ENCODE measurements at places on chromosomes 12 and 14.

DNA sequence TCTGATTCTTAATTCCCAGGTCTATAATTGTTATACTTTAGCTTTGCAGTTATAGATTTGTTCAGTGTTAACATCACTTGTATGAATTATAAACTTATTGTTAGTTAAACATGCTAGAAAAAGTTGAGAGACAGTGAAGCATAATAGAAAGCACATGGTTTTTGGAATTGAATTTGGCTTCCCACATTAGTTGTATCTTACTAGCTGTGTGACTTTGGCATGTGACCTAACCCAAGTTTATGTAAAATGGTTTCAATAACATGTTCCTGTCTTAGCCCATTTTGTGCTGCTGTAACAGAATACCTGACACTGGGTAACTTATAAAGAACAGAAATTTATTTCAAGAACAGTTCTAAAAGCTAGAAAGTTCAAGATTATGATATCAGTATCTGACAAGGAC, 146.3 kb downstream of the PDE3A start:
- no peaks in the 10 kb centered on the region for H3K4me1 ChIP-seq
- no peaks in the 10 kb centered on the region for H3K36me3 ChIP-seq
- no peak for DNase-seq
- H3K27me3 ChIP-seq: no peaks in the 10 kb centered on the region
- H3K4me3 ChIP-seq: no peak overlapping the region

DNA sequence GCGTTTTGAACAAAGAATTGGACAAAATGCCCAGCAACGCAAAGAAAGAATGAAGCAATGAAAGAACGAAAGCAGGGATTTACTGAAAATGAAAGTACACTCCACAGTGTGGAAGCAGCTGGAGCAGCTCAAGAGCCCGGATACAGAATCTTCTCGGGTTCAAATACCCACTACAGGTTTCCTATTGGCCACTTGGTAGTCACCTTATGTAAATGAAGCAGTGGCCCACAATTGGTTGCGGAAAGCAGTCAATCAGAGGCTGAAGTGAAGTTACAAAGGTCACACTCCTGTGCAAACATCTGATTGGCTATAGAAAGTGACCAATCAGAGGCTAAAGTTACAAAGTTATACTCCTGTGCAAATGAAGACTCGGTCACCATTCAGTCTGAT, 15.0 kb upstream of the PPP1R13B start:
- no peak overlapping the region for H3K4me3 ChIP-seq
- DNase-seq: no peak
- H3K27me3 ChIP-seq: no peaks in the 10 kb centered on the region
- H3K27ac ChIP-seq: no peak overlapping the region
- no peaks in the 10 kb centered on the region for H3K4me1 ChIP-seq
- H3K36me3 ChIP-seq: no peaks in the 10 kb centered on the region

- H3K4me1 ChIP-seq: no peaks in the 10 kb centered on the region
- no peak overlapping the region for H3K27ac ChIP-seq
- no peaks in the 10 kb centered on the region for H3K27me3 ChIP-seq
- no peaks in the 10 kb centered on the region for H3K36me3 ChIP-seq
These were observed 49.9 kb downstream of the LRP6 start for GRCh38 chr12:12217018-12217359.

GRCh38 chr12:111178181-111179081, 190.5 kb downstream of the PHETA1 start:
- no peak for DNase-seq
- no peaks in the 10 kb centered on the region for H3K4me1 ChIP-seq
- H3K36me3 ChIP-seq: no peaks in the 10 kb centered on the region

GRCh38 chr14:33297565-33297964, 358.9 kb downstream of the NPAS3 start:
- DNase-seq: no peak
- H3K4me3 ChIP-seq: no peak overlapping the region
- H3K27me3 ChIP-seq: no peaks in the 10 kb centered on the region
- H3K4me1 ChIP-seq: no peaks in the 10 kb centered on the region
- H3K27ac ChIP-seq: no peak overlapping the region
- no peaks in the 10 kb centered on the region for H3K36me3 ChIP-seq

DNA sequence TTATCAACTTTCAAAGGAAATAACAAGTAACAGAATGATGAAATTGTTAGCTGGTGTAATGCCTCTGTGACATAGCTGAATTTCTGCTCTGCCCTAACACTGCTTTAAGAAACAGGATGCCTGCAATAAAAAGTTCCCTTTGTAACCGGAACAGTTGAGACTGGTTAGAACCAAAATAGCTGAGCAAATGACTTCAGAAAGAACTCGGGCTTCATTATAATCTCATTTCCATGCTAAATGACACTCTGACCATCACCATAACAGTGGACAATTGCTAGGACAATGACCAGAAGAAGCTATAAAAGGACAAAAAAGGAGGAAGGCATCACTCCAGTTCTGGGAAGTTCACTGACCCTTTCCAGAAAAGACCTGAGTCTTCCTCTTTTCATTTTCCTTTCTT, 23.5 kb upstream of the PYGL start:
- no peak for DNase-seq
- H3K27me3 ChIP-seq: no peaks in the 10 kb centered on the region
- no peak overlapping the region for H3K27ac ChIP-seq

DNA sequence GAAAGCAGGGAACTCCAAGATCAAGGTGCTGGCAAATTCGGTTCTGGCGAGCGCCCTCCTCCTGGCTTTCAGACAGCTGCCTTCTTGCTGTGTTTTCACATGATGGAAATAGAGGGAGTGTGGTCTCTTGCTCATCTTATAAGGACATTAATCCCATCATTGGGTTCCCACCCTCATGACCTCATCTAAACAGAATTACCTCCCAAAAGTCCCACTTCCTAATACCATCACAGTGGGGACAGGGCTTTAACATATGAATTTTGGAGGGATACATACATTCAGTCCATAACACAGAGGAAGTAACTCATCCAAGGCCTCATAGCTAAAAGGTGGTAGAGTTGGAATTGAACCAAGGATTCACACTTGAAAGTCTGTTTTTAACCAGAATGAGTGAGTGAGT, 28.6 kb downstream of the DYRK2 start:
- no peak overlapping the region for H3K4me3 ChIP-seq
- DNase-seq: no peak
- no peak overlapping the region for H3K27ac ChIP-seq
- H3K4me1 ChIP-seq: peaks cover 23% of the 10 kb centered on the region
- peaks cover 9% of the 10 kb centered on the region for H3K36me3 ChIP-seq

DNA sequence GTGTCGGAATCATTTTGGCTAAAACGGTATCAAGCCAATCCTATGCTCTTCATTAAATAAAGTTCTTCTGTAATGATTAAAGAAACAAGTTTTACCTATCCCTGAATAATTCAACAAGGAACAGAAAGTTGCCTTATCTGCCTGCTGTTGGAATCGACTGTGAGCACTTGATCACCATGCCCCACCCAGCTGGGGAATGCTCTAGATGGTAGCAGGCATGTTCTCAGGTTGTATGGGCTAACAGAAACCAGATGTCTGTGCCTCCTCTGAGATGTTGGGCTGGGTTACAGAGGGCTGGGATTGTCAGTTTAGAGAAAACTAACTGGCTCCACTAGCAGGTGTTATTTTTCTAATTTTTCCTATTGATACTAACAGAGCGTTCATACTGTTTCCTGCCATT, 28.9 kb downstream of the RTRAF start:
- H3K27me3 ChIP-seq: no peaks in the 10 kb centered on the region
- H3K36me3 ChIP-seq: no peaks in the 10 kb centered on the region
- no peak overlapping the region for H3K27ac ChIP-seq
- H3K4me1 ChIP-seq: no peaks in the 10 kb centered on the region
- no peak for DNase-seq
- no peak overlapping the region for H3K4me3 ChIP-seq

GRCh38 chr12:1935242-1935641, 16.8 kb upstream of the CACNA2D4 start:
- peak overlapping the region; percentile 86 for H3K27ac ChIP-seq
- H3K36me3 ChIP-seq: peaks cover 13% of the 10 kb centered on the region
- no peak for DNase-seq

DNA sequence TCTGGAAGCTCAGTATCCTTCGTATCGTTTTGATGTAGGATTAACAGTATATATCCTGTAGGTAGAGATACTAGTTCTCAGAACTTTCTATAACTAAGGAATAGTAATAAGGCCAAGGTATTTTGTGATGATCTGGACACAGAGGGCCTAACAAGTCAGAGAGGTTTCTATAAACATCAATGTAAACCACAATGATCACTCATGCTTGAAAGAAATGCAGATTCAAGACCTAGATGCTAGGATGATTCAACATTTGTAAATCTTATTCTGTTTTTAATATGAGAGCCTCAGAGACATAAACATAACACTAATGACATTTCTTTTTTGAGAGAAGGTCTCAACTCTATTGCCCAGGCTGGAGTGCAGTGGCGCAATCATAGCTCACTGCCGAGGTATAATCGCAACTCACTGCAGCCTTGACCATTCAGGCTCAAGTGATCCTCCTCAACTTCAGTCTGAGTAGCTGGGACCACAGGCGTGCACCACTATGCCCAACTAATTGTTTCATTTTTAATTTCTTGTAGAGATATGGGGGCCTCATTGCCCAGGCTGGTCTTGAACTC, 16.2 kb downstream of the SUPT16H start:
- no peak for DNase-seq
- no peak overlapping the region for H3K27ac ChIP-seq
- no peaks in the 10 kb centered on the region for H3K4me1 ChIP-seq
- H3K36me3 ChIP-seq: peaks cover 97% of the 10 kb centered on the region
- H3K4me3 ChIP-seq: no peak overlapping the region

- H3K4me3 ChIP-seq: no peak overlapping the region
- H3K27me3 ChIP-seq: no peaks in the 10 kb centered on the region
- DNase-seq: no peak
These were observed 76.6 kb downstream of the RNF34 start for GRCh38 chr12:121476477-121476876.

GRCh38 chr12:130765186-130765659, 49.1 kb upstream of the RIMBP2 start:
- H3K4me1 ChIP-seq: no peaks in the 10 kb centered on the region
- no peaks in the 10 kb centered on the region for H3K27me3 ChIP-seq

- H3K27ac ChIP-seq: no peak overlapping the region
- no peak overlapping the region for H3K4me3 ChIP-seq
- no peaks in the 10 kb centered on the region for H3K27me3 ChIP-seq
- peaks cover 83% of the 10 kb centered on the region for H3K36me3 ChIP-seq
- H3K4me1 ChIP-seq: no peaks in the 10 kb centered on the region
- DNase-seq: no peak
These were observed 27.6 kb downstream of the TDP1 start for GRCh38 chr14:89983375-89983774.

- H3K36me3 ChIP-seq: no peaks in the 10 kb centered on the region
- H3K27me3 ChIP-seq: no peaks in the 10 kb centered on the region
- H3K4me1 ChIP-seq: no peaks in the 10 kb centered on the region
- DNase-seq: no peak
- H3K27ac ChIP-seq: no peak overlapping the region
These were observed 128.7 kb downstream of the KCNH5 start for GRCh38 chr14:62916551-62916950.

DNA sequence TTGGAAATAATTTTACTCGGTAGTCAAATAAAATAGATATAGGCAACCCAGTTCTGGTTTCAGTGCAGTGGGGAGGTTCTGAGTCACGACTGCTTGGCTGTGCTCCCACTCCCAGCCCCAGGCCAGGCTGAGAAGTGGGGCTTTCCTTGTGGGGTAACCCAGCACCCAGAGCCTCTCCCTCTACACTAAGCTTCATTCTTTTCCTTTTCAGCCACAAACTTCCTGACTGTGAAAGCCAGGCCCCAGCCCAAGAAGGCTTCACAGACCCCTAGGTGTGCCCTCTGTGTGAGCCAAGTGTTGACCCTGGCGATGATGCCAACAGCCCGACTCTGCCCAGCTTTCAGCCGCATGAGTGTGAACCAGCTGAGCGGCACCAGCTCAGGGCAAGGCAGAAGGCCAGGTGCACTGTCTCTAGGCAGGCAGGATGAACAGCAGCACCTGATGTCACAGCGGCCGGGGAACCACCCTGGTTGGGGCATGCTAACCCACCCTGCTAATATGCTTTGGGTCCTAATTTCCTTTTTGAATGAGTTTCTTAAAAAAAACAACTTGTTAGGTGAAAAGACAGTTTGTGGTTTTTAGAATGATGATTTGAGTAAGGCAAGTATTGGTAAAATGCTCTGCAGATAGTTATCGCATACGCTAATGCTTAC, 42.2 kb upstream of the ATP23 start:
- H3K27me3 ChIP-seq: no peaks in the 10 kb centered on the region
- peak; percentile 60 for DNase-seq
- peak overlapping the region; percentile 96 for H3K27ac ChIP-seq
- H3K36me3 ChIP-seq: no peaks in the 10 kb centered on the region

- H3K27me3 ChIP-seq: no peaks in the 10 kb centered on the region
- DNase-seq: peak; percentile 73
- no peak overlapping the region for H3K27ac ChIP-seq
- H3K4me3 ChIP-seq: no peak overlapping the region
These were observed 25.5 kb downstream of the SCARB1 start for GRCh38 chr12:124837958-124838803.

GRCh38 chr12:102005256-102005655, 56.5 kb downstream of the WASHC3 start:
- DNase-seq: no peak
- no peaks in the 10 kb centered on the region for H3K4me1 ChIP-seq
- no peak overlapping the region for H3K27ac ChIP-seq
- no peak overlapping the region for H3K4me3 ChIP-seq

DNA sequence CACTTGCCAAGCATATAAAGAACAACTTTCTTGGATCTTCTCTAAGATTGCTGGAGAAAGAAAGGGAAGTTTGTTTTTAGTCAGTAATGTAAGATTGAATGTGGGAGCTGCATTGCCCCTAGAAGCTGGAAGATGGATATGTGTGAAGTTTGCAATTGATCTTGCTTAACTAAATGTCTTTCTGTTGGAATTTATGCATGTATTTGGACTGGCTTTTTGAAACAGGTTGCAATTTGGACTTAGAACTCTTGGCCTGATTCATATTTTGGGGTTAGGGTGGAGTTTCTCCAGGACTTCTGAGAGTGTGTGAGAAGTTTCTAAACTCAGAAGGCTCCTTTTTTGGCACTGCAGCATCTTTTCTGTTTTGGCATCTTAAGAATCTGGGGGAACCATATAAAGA, 26.4 kb downstream of the IFT43 start:
- H3K27ac ChIP-seq: peak overlapping the region; percentile 80
- H3K4me3 ChIP-seq: peak overlapping the region; percentile 18
- no peaks in the 10 kb centered on the region for H3K27me3 ChIP-seq
- no peak for DNase-seq
- H3K4me1 ChIP-seq: peaks cover 12% of the 10 kb centered on the region
- no peaks in the 10 kb centered on the region for H3K36me3 ChIP-seq

GRCh38 chr12:24268663-24269186, 319.3 kb upstream of the SOX5 start:
- DNase-seq: no peak
- H3K36me3 ChIP-seq: no peaks in the 10 kb centered on the region
- H3K27ac ChIP-seq: no peak overlapping the region
- no peaks in the 10 kb centered on the region for H3K27me3 ChIP-seq
- no peaks in the 10 kb centered on the region for H3K4me1 ChIP-seq

- H3K27ac ChIP-seq: no peak overlapping the region
- H3K4me1 ChIP-seq: no peaks in the 10 kb centered on the region
- DNase-seq: no peak
- H3K4me3 ChIP-seq: no peak overlapping the region
- H3K27me3 ChIP-seq: no peaks in the 10 kb centered on the region
These were observed 281.7 kb upstream of the AMIGO2 start for GRCh38 chr12:47361389-47362021.
